Thoracic aorta endothelial cell (primary cell): ENCODE measurements at places on chromosomes 16 and 17. TPM values are rescaled to one million over a fixed set of nuclear protein-coding genes. Genes with fewer than 3 reads are reported as not detected.

The GNGT2 gene
- total RNA-seq: 3.2 and 3.3 TPM in 2 replicates

The WDR90 gene
- total RNA-seq: 14.6 and 26.4 TPM in 2 replicates

The NXPH3 gene
- total RNA-seq: 0.53 and 0.72 TPM in 2 replicates

The KRT16 gene
- not detected in 2 replicates for total RNA-seq

The USP43 gene
- total RNA-seq: 0.13 and 0.22 TPM in 2 replicates

The NDUFAF8 gene
- total RNA-seq: 30.9 and 42.2 TPM in 2 replicates

The PDILT gene
- total RNA-seq: not detected in 2 replicates

The MRPL12 gene
- 40.8 and 41.5 TPM in 2 replicates for total RNA-seq

The C16orf95 gene
- 2.9 and 4.3 TPM in 2 replicates for total RNA-seq

The PRKCA gene
- total RNA-seq: 26.4 and 31.1 TPM in 2 replicates

The HOXB13 gene
- 0.07 TPM in 1 of 2 replicates, not detected in the other for total RNA-seq

The LDHD gene
- total RNA-seq: 0.72 and 0.80 TPM in 2 replicates

The TP53TG3F gene
- total RNA-seq: not detected in 2 replicates
